ENCODE measurements at places on chromosomes 16 and 17.

DNA sequence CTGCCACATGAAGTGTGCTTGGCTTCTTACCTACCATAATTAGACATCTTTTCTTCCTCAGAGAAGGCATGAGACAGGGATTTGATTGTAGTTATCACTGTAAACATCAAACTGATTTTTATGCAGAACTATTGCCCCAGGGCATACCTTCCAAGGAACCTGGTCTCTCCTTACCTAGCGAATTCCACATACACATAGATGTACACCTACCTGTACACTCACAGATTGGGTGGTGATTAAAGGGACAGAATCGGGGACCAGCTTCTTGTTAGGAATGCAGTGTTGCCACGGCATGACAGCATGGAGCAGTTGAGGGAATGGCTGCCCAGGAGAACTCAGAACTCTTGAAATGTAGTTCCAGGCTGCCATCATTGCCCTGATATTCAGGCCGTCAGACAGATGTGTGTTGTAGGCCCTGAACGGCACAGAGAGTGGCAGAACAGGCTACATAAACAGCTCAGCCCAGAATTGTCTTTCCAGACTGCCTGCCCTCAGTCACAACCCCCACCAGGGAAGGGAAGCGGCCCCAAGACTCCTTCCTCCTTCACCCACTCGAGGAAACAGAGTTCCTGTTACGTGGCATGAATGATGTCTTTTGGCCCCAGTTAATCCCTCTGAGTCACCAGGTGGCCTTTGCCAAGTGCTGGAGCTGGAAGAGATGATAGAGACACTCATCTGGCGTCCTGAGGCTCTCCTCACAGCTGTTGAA is 17.8 kb upstream of the NAGLU start:
- DNase-seq, result no peak

DNA sequence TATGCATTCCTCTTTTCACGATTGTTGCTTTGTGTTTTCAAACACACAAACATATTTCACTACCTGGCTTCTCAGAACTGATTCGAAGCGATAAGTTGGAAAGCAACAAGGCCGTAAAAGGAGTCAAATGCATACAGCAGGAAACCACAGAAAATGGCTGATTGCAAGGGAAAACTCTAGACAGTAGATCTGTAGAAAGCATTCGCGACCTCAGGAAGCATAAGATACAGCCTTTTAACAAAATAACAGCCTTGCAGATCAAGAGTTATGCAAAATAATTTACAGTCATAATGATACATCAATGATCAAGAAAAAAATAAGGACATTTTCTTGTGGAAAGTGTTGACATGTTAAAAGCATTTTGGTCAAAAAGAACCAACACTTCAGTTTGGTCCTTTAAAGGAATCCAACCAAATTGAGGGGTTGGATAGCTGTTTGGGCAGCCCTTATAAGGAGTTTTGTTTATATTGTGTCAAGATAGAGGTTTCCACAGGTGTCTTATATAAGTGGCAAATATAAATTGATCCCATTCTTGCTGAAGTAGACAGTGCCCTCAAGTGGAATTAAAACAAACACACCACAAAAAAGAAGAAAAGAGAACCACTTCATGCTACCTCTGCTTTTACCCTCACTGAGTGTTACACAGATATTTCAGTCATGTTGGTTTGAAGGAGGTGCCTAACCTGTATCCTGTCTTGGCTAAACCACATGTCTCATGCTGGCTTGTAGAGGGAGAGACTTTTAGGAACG is 5.5 kb downstream of the CYLD start:
- DNase-seq, result no peak

DNA sequence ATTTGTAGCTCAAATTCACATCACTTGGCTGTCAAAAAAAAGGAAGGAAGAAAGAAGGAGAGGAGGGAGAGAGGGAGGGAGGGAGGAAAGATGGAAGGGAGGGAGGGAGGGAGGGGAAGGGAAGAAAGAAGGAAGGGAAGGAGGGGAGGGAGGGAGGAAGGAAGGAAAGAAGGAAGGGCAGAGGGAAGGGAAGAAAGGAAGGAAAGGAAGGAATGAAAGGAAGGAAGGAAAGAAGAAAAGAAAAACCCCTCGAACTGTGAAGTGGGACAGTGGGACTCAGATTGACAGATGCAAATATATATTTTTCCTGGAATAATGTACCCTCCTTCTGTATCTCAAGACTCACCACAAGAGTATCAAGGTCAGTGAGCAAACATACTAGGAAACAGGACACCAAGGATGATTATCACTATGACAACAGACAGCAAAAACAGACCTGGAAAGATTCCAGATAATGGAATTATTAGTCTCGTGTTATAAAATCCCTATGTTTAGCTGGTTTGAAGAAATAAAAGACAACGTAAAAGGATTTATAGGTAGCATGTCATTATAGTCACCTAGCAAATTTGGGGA is 24.2 kb upstream of the ABCA3 start:
- no peak for DNase-seq

GRCh38 chr16:19853742-19854542 is 30.7 kb downstream of the GPRC5B start:
- DNase-seq, result no peak

- DNase-seq, result no peak
Measured at GRCh38 chr17:40794466-40794865, 5.3 kb downstream of the KRT28 start.

DNA sequence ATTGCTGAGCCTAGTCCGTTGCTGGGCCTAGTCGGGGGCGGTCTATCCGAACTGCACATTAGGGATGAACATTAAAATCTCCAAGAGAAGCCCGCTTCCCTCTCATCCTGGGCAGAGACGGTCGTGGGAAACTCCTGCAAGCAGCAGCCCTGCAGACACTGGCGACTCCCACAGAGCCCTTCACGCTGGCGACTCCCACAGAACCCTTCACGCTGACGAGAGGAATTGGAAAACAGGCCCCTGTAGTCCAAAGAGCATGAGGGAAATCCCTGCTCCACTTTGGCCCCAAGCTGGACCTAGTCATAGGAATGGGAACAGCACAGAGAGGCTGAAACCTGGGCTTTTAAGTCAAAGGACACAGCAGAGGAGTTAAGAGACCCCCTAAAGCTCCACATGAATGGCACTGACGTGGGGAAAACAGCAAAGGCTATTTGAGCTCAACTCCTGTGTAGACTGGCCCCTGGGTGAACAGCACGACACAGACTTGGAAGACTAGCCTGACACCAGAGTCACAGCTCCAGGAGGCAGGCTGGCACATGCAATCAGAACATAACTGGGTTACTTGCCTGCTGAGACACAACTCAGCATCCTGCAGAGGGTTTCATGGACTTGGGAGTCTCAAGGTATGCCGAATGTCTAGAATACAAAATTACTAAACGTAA is 42.2 kb downstream of the WDR45B start:
- DNase-seq, result no peak

GRCh38 chr16:17766012-17766411 is 295.3 kb upstream of the XYLT1 start:
- DNase-seq, result no peak

GRCh38 chr17:11553135-11553534 is 45.1 kb upstream of the DNAH9 start:
- no peak for DNase-seq

GRCh38 chr17:82900741-82901140 is 60.9 kb upstream of the ZNF750 start:
- DNase-seq, result no peak

Measured in activated T-helper 1 cell treated with anti-CD3 and anti-CD28 coated beads, Interleukin-2, amount 50 U/mL, for 16 hours (primary cell).